Head of caudate nucleus (tissue), 42 donors: ENCODE measurements at places on chromosomes 2 and 18.

DNA sequence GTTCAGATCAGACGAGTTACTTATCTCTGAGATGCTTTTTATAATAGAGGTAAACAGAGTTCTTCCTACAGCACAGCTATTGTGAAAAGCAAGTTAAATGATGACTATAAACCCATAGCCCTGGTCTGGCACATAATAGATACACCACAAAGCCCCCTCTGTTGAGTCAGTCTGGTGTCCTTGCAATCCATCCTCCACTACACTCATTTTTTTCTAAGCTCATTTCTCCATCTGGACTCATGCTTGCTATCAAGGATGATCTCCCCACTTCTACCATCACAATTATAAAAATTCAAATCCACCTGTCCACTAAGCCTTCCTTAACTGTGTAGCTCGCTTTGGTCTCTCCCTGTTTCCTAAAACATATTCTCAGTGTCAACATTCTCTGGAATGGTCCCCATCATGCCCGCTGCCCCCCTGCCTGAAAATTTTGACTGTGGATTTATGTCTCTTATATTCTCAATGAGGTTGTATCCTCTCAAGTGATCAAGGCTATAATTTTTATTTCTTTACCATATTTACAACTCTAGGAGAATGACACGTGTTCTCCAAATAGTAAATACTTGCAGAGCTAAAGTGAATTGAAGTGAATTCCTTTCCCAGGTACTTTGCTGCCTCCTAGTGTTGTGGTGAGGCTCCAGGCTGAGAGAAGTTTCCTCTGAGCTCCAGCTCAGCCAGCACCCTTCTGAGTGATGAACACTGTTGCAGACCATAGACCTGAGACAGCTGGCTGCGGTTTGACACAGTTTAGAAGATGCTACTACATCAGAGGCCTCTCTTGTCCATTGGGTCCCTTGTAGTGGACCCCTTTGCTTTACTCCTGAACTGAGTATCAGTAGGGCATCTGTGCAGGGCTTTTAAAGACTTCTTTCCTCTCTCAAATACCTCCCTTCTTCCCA, 108.7 kb downstream of the DPP10 start:
- peak; percentile 62 for DNase-seq

- DNase-seq = no peak
Observed at GRCh38 chr2:217992061-217992460, 10.7 kb downstream of the TNS1 start.

DNA sequence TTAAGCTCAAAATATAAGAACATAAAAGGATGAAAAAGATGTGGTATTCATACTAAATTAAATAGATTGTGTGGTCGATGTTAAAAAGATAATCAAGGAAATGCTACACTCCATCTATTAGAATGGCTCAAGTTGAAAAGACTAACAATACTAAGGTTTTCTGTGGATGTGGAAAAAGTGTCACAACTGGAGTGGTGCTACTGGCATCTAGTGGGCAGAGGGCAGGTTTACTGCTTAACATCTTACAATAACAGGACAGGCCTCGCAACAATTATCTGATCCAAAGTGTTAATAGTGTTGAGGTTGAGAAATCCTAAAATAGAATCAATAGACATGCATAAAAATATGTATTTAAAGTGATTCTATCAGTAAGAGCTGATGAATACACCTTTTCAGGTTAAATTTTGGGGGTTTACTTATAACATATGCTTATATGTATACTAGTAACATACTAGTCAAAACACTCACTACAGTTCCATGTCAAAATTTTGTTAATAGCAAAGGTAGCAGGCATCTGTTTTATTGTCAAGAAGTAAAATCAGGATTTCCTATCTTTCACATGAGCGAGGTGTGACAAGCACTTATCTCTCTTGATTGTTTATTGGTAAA, 91.5 kb upstream of the TMEFF2 start:
- peak; percentile 15 for DNase-seq

- DNase-seq = no peak
Observed at GRCh38 chr18:69770238-69770637, 177.4 kb downstream of the CD226 start.

GRCh38 chr2:31161637-31162036, 23.4 kb upstream of the GALNT14 start:
- no peak for DNase-seq

- DNase-seq = no peak
Observed at GRCh38 chr2:199220920-199221319, 236.8 kb downstream of the SATB2 start.
